Small intestine (tissue), 16 donors: ENCODE measurements at places on chromosomes 11 and 22. TPM values are rescaled to one million over a fixed set of nuclear protein-coding genes. Genes with fewer than 3 reads are reported as not detected.

Gene SHANK3
- 10.0 TPM for polyA plus RNA-seq

Gene SPECC1L
- polyA plus RNA-seq, result 6.0 TPM

Gene ILK
- polyA plus RNA-seq, result 73.9 TPM

DNA sequence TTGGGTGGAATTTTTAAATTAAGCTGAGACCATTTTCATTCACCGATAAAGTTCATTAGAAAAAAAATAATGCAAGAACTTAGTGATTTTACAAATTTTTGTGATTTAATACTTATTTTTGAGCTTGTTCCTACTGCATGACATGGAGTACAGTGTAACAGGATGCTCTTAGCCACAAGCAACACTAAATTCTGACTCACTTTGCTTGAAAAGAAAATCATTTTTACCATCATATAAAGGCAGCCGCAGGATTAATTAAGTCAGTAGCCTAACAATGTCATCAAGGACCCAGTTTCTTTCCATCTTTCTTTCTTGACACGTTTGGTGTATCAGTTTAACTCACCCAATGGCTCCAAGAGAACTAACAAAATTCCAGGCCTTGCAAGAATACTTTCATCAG, 540.3 kb upstream of the LUZP2 start:
- H3K27me3 ChIP-seq, result no peaks in the 10 kb centered on the region
- no peaks in the 10 kb centered on the region for H3K36me3 ChIP-seq
- H3K4me3 ChIP-seq, result no peak overlapping the region
- DNase-seq, result no peak
- no peaks in the 10 kb centered on the region for H3K4me1 ChIP-seq

DNA sequence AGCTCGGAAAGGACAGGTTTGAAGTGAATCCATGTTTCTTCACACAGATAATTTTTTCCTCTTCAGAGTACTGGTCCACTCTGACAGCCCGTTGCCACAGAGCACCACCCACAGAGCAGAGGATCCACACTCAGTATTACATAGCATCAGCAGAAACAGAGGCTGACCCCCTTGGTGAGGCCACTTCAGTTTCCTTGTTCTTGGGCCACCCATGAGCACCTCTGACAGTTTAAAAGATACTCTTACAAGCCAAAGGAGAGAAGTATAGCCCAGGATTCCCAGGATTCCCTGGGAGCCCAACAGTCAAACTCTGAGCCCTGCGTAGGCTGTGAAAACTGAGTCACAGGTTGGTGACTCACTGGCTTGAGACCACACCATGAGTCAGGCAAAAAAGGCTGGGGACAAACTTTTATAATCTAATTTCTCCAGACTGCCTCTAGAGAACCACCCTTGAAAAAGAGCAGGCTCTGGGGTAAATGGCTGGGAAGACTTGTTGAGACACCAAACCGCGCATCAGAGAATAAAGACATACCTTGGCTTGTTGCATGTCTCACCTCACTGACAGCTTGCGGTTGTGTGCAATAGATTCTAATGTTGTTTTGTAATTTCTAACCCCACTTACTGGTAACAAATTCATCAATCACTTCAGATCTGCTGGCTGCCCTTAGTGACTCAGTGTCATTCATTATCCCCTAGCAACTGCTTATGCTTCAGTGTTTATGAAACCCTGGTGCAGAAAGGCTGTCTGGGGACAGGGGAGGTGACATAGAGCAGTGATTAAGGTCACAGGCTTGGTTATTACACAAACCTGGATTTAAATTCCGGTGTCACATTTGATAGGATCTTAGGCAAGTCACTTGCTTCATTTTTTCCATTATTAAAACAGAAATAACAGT, 56.9 kb upstream of the PRSS23 start:
- no peak for DNase-seq
- no peaks in the 10 kb centered on the region for H3K27me3 ChIP-seq
- H3K36me3 ChIP-seq, result no peaks in the 10 kb centered on the region
